Hindlimb muscle (tissue), 1 donor: ENCODE measurements at places on chromosomes 1 and 21.

GRCh38 chr1:108601708-108602410 lies 42.0 kb downstream of the EEIG2 start:
- DNase-seq: no peak

DNA sequence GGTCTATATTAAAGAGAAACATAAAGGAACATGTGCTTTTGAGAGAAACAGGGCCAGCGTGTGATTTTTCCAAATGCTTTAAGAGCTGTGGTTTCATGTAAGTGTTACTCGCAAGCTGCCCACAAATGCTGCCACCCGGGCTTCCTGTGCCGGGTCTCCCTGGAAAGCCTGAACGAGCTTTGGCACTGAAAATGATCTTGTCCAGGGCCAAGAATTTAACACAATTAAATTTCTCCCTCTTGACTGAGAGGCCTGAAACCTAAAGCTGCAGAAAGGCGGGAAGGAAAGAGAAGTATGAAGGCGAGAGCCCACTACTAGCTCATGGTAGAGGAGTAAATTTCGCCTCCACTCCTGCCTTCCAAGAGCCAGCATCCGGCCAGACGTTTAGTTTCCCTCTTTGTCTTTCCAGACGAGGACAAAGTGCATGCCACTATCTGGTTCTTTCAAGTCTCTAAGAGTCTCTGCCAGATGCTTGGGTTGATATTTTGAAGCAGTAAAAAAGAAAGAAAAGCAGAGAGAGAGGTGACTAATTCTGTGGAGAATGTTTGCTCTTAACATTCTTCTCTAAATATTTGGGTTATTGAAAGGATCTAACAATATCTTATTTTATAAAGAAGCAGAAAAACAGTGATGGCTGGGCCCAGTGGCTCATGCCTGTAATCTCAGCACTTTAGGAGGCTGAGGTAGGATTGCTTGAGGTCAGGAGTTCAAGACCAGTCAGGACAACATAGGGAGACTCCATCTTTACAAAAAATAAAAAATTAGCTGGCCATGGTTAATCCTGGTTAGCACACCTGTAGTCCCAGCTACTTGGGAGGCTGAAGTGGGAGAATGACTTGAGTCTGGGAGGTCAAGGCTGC lies 100.0 kb upstream of the HNRNPU start:
- no peak for DNase-seq

DNA sequence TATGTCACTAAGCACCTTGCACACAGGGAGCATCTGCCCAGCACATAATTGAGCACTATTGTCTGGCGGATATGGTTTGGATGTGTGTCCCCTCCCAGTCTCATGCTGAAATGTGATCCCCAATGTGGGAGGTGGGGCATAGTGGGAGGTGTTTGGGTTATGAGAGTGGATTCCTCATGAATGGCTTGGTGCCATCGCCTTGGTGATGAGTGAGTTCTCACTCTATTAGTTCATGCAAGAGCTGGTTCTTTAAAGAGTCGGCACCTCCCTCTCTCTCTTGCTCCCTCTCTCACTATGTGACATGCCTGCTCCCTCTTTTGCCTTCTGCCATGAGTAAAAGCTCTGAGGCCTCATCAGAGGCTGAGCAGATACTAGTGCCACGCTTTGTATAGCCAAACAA lies 9.5 kb downstream of the CTSK start:
- DNase-seq: no peak

DNA sequence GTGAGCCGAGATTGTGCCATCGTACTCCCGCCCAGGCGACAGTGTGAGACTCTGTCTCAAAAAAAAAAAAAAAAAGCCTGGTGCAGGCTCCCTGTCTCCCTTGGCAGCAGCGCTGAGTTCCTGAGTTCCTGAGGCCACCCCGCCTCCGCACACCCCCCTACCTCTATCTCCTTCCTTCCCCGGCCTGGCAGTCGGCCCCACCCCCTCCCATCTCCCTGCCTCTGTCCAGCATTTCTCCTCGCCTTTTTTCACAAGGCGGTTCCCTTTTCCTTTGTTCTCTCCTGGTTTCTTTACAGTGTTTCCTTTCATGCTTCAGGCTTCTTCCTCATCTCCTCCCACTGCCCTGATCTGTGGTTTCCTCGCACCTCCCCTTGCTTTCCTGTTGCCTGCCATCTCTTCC lies 2.7 kb downstream of the RORC start:
- no peak for DNase-seq

DNA sequence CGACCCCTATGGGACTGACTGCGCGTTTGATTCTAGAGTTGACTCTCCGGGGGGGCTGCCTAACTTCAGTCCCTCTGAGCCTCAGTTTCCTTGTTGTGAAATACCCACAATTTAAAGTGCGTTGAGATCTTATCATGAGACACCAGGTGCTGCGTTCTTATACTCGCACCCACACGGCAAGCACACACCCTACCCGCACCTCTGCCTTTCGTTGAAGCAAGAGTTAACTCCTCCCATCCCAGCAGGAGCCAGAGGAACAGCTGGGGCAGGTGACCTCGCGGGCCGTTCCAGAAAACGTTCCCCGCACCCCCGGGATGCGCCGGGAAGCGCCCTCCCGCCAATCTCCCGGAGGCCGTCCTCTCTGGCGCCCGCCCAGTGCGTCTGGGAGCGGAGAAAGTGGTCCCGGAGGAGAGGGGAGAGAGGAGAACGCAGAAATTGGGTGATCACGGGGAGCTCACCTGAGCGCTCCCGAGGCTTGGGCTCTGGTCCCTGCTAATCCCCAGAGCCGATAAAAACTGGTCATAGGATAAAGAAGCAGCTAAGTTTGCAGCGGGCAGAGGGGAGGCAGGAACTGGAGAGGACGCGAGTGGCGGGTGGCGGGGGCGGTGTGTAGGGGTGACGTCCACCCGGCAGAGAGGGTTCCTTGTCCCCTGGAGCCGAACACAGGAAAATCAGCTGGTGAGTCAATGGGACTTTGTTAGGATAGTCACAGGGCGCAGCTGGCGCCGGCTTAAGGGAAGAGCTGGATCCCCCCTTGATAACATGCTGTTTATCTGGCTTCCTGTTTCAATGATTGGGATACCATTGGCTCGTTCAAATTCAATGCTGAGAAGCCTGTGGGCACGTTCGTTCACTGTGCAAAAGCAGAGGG lies 869 bp downstream of the NAV1 start:
- peak; percentile 36 for DNase-seq

DNA sequence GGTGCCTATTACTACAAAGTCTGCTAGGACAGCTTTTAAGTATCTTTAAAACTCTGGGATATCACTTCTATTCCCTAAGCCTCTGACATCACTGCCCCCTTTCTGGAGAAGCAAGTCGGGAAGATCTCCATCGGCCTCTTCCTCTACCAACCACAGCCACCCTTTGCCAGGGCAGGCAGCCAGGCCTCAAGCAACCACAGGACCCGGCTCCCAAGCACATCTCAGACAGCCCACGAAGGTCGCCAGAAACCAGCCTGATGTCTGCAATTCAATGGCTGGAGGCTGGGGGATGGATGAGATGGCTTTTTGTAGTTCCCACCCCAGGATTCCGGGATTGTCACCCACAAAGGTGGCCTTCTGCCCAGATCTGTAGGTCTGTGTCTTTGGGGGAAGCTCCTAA lies 70.7 kb downstream of the LGR6 start:
- DNase-seq: no peak

DNA sequence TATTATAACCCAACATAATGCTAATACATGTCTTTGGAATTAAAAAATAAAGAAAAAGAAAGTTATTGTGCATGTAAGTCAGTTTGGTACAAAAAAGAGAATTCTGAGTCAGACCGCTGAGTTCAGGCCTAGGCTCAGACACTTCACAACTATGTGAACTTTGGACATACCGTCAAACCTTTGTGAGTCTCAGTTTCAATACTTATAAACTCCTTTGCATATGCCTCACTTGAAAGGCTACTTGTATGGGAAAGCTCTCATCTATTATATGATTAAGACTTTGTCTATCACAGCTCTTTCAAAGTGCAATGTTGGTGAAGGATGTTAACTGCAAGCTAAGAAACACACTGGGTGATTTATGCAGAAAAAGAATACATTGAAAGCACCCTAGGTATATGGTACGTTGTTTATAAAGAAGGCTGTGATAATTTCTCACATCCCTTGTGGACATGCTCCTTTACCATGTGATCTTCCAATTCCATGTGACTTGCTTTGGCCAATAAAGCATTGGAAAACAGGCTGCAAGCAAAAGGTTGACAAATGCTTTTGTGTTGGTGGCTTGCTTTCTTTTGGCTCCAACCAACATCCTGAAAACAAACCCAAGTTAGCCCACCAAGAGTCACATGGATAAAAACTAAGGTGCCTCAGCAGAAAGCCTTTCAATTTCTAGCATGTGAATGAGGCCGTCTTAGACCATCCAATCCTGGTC lies 49.6 kb downstream of the INTS7 start:
- no peak for DNase-seq

- peak; percentile 29 for DNase-seq
Measured at GRCh38 chr1:110542725-110543124, 23.8 kb upstream of the KCNA10 start.

- no peak for DNase-seq
Measured at GRCh38 chr1:10561955-10562354, 87.2 kb downstream of the PEX14 start.

- DNase-seq: no peak
Measured at GRCh38 chr1:6181347-6181770, 1.2 kb upstream of the CHD5 start.

DNA sequence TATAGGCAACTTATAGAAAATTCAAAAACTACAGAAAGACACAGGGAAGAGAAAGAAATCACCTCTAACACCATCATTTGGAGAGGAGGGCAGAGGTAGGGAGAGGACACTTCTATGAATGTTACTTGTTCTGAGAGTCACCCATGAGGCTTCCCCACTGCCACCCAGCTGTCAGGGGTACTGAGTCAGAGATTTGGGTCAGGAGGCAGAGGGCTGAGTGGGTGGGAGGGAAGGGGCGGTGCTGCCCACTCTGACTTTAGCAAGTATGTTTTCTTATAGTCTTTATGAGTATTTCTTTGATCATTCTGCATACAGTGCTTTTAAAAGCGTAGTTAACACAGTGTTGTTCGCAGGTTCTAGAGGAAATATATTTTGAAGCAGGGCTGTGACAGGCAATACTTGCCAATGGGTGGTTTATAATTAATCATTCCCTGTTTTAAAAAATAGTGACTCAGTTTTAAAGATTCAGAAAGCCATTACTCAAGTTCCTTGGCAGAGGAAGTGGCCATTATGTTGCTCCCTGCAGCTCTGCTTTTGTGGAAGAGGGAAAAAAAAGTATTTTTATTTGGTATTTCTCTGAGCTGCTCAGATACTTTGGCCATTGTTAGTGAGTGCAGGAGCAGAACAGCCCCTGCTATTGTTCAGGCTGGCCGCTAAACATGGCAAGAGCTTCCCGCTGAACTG lies 18.3 kb downstream of the IL6R start:
- no peak for DNase-seq

- DNase-seq: no peak
Measured at GRCh38 chr21:38621132-38621531, 122.9 kb upstream of the ERG start.

DNA sequence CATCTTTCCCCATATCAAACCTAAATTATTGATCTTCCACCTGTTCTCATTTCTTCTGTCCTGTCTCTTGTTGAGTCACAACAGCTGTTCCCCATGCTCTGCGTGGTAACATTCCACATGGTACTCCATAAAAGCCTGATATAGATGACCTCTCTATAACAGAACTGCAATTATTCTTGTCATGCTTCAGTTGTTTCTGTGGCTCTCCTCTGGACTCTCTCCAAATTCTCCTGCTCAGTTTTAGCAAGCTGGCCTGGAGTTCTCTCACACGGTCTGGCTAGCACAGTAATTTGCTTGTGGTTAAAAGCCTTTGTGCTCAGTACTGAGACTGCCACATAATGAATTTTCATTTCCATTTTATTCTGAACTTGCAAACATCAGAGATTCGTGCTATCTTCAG lies 10.6 kb upstream of the LRRC39 start:
- DNase-seq: peak; percentile 13

DNA sequence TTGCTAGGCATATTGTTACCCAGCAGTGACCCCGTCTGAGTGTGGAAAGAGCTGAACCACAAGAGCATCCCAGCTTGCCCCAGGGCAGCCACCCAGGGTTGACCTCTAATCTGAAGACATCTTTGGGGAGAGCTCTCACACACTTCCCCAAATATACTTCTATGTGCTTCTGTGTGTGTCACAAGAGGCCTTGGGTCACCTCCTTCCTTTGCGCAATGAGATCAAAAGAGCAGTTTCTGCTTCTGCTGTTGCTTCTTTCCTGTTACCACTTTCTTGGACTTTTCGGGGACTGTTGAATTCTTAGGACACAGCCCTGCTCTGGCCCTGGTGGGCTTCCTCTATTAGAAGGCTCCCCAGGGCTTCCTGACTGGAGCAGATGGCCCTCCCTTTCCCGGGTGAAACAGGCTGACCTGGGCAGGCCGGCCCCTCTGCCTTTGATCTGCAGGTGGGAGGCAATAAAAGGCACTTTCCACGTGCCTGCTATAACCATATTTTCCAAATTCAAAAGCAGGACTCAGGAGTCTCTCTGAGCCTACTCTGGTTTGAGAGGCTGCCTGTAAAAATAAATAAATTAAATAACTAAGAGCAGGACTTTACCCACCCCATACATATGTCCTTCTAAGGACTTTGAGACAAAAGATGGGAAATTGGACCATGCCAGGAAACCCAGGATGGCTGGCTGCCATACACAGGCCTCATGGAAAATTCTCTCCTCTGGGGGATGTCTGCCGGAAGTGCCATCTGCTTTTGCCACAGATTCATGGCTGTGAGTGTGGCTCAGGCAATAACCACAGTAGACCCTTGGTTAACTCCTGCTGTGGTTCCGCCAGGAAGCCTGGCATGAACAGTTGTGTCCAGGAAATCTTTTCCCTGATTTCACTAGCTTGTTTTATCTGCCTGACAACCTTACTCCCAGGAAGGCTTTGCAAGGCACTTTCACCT lies 28.3 kb upstream of the RCSD1 start:
- DNase-seq: peak; percentile 20
